ENCODE measurements at places on chromosomes 4 and X. TPM values are rescaled to one million over a fixed set of nuclear protein-coding genes. Genes with fewer than 3 reads are reported as not detected.

Gene FBXW7
- 28.1 TPM for total RNA-seq

Gene TMPRSS11F
- not detected for total RNA-seq

Gene AGA
- 16.9 TPM for total RNA-seq

Gene CASP6
- 35.4 TPM for total RNA-seq

Gene REPS2
- total RNA-seq: 2.6 TPM

Gene SSX2B
- total RNA-seq: not detected

Gene LRCH2
- total RNA-seq: 4.7 TPM

Gene UBA6
- 96.4 TPM for total RNA-seq

Gene WDR1
- 547 TPM for total RNA-seq

Gene CT47B1
- total RNA-seq: not detected

Gene CLDN34
- total RNA-seq: 0.46 TPM

Gene RAB41
- total RNA-seq: not detected

Gene ABCG2
- total RNA-seq: 5.0 TPM

Gene IGSF1
- not detected for total RNA-seq

Gene PLRG1
- total RNA-seq: 89.1 TPM

Gene TBX22
- total RNA-seq: not detected

Gene APLN
- total RNA-seq: 466 TPM

Gene GASK1B
- total RNA-seq: 238 TPM

Gene LDB2
- 80.9 TPM for total RNA-seq

Gene TREX2
- 1.9 TPM for total RNA-seq

Gene PIR
- total RNA-seq: 92.1 TPM

Gene FGF5
- 0.13 TPM for total RNA-seq

Gene SPANXN4
- total RNA-seq: not detected

Gene SHOX
- not detected for total RNA-seq

Gene TLR3
- 5.2 TPM for total RNA-seq

Gene TCEAL7
- total RNA-seq: 10.5 TPM

Gene ATP5ME
- total RNA-seq: 310 TPM

Gene TKTL1
- total RNA-seq: not detected

Gene MTM1
- total RNA-seq: 13.2 TPM

Gene DSPP
- total RNA-seq: not detected

Gene ERCC6L
- total RNA-seq: 6.7 TPM

Gene NPY2R
- not detected for total RNA-seq

Gene DCAF4L1
- total RNA-seq: 0.15 TPM

Gene ITGB1BP2
- total RNA-seq: 4.6 TPM

Gene DUX4
- total RNA-seq: not detected

Gene FUNDC1
- total RNA-seq: 15.4 TPM

Gene ARR3
- not detected for total RNA-seq

Gene DRD5
- total RNA-seq: not detected

Gene AFAP1
- 103 TPM for total RNA-seq

Gene TMSB15C
- total RNA-seq: 6.9 TPM

Gene UXT
- 95.7 TPM for total RNA-seq

Gene RADX
- total RNA-seq: 0.09 TPM

Gene TAF7L
- total RNA-seq: 1.1 TPM

Gene TRIM75
- not detected for total RNA-seq

Gene HTRA3
- 8.2 TPM for total RNA-seq

Gene KDM6A
- total RNA-seq: 16.1 TPM

Gene NPNT
- not detected for total RNA-seq

Gene CDS1
- total RNA-seq: not detected

Gene RXFP1
- total RNA-seq: not detected

Gene VCX2
- not detected for total RNA-seq

Gene INPP4B
- 2.8 TPM for total RNA-seq

Gene GIMD1
- total RNA-seq: not detected

Gene KDM5C
- total RNA-seq: 78.7 TPM

Measured in endothelial cell of umbilical vein (primary cell).